Stimulated activated naive B cell treated with anti-CD40 and anti-IgM and Interleukin-4, amounts not matched to agents 10 μg/mL and 1 μg/mL and 100 μg/mL, for 72 hours (primary cell): ENCODE measurements at places on chromosomes 12 and 14.

- no peak for DNase-seq
These were observed 92.0 kb downstream of the PPP2R5C start for GRCh38 chr14:101853455-101854018.

DNA sequence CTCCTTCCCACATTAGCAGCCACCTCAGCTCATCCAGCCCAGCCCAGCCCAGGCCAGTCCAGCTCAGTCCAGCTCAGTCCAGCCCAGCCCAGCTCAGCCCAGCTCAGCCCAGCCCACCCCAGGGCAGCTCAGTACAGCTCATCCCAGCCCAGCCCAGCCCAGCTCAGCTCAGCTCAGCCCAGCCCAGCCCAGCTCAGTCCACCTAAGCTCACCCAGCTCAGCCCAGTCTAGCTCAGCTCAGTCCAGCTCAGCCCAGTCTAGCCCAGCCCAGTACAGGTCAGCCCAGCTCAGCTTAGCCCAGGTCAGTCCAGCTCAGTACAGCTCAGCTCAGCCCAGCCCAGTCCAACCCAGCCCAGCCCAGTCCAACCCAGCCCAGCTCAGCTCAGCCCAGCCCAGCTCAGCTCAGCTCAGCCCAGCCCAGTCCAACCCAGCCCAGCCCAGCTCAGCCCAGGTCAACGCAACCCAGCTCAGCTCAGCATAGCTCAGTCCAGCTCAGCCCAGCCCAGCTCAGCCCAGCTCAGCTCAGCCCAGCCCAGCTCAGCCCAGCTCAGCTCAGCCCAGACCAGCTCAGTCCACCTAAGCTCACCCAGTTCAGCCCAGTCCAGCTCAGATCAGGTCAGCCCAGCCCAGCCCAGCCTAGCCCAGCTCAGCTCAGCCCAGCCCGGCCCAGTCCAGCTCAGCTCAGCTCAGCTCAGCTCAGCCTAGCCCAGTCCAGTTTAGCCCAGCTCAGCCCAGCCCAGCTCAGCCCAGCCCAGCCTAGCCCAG is 63.0 kb downstream of the TMEM121 start:
- no peak for DNase-seq

- no peak for DNase-seq
These were observed 158.5 kb downstream of the KLRB1 start for GRCh38 chr12:9449181-9449580.

- DNase-seq, result no peak
These were observed 341.0 kb upstream of the TMEM132C start for GRCh38 chr12:127925971-127926370.

- no peak for DNase-seq
These were observed 170.7 kb downstream of the RBM19 start for GRCh38 chr12:113795445-113795844.
